ENCODE measurements at places on chromosomes 2 and 18. TPM values are rescaled to one million over a fixed set of nuclear protein-coding genes. Genes with fewer than 3 reads are reported as not detected.

FOXI3 gene
- not detected for total RNA-seq

DNA sequence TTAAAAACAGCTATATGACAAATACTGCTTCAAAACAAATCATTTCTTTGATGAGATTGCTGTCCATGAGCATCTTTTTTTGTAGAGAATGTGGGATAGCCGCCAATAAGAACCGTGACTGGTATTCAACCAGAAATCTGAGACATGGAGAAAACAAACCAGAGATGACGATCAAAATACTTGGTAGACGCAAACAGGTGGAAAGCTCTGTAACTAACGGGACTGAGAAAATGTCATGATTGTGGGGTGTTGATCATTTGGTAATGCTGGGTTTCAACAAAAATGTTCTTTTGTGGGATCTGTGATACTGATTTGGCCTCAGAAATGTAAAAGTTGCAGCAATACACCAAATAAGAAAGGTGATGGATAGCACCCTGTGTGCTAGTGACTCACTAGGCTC is 364.8 kb downstream of the NYAP2 start:
- H3K27ac ChIP-seq = no peak overlapping the region
- H3K4me3 ChIP-seq = no peak overlapping the region
- no peak for DNase-seq
- H3K36me3 ChIP-seq = no peaks in the 10 kb centered on the region
- no peaks in the 10 kb centered on the region for H3K4me1 ChIP-seq

DNA sequence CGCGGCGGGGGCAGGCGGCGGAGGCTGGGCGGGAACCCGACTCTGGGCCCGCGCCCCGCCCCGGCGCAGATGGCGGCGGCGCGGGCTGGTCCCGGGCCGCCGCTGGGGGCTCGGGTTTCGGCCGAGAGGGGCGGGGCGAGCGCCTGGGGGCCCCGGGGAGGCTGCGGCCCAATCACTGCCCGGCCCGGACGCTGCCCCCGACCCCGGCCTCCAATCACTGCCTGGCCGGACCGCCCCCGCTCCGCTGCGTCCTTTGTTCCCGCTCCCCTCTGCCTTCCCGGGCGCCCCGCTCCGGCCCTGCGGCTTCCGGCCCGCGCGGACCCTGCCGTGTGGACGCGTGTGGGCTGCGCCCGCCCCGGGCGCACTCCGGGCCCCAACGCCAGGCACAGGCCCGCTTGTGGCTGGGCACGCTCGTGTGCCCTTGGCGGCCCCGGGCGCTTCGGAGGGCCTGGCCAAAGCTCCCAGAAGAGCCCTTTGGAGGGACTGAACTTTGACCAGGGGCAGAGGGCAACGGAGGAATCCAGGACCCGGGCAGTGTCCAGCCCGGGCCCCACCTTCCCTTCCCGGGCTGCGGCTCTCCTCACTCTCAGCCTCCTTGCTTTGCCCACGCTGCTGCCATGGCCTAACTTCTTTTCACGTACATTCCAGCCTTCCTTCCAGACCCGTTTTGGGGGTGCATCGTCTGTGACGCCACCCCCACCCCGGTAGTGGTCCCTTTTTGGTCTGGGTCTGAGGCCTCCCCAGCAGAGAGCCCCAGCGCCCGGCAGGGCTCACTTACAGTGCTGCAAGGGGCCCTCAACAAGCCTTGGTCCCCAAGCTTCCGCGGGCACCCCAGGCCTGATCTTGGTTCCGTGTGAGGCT is 27.1 kb upstream of the PTMA start:
- no peaks in the 10 kb centered on the region for H3K27me3 ChIP-seq
- H3K36me3 ChIP-seq = no peaks in the 10 kb centered on the region
- peak; percentile 100 for DNase-seq
- H3K4me1 ChIP-seq = peaks cover 7% of the 10 kb centered on the region

SLC40A1 gene
- total RNA-seq = 13.6 TPM

RTP5 gene
- not detected for total RNA-seq

Data from osteoblast (primary cell).